ENCODE measurements at places on chromosomes 2 and 18.

DNA sequence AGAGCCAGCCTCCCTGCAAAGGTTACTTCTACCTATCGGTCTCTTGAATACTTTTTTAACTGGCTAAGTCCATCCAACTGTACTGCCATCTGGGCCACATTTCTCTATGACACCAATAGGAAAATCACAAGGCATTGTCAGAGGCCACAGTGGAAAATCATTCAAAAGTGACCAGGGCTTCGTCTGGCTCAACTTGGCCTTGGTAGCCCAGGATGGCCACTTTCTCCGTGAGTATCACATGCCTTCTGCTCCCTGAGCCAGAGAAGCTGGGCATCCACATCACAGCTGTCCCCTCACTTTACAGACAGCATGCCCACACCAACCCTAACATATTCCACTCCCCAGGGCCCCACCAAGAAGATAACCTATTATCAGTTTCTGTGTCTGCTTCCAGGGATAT, 5.8 kb downstream of the CIB4 start:
- no peak for DNase-seq

DNA sequence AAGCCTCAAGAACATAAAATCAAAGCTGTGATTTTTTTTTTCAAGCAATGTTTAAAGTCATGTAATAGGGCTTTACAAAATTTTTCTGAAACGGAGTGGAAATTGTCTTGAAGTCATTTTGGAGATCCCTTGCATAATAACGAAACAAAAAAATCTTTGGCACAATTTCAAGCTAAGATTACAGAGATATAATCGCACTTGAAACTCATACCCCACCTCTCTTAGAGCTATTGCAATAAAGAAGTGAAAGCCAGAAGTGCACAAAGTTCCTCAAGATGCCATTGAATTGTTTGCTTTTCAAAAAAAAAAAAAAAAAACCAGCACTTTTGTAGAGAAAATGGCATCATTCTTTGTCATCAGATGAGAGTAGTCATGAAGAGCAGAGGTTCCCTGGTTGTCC, 152.3 kb downstream of the PAX3 start:
- DNase-seq = no peak

GRCh38 chr2:239871481-239872435, 153.4 kb downstream of the NDUFA10 start:
- no peak for DNase-seq

- no peak for DNase-seq
Measured at GRCh38 chr2:112918256-112918655, 7.3 kb downstream of the IL37 start.

DNA sequence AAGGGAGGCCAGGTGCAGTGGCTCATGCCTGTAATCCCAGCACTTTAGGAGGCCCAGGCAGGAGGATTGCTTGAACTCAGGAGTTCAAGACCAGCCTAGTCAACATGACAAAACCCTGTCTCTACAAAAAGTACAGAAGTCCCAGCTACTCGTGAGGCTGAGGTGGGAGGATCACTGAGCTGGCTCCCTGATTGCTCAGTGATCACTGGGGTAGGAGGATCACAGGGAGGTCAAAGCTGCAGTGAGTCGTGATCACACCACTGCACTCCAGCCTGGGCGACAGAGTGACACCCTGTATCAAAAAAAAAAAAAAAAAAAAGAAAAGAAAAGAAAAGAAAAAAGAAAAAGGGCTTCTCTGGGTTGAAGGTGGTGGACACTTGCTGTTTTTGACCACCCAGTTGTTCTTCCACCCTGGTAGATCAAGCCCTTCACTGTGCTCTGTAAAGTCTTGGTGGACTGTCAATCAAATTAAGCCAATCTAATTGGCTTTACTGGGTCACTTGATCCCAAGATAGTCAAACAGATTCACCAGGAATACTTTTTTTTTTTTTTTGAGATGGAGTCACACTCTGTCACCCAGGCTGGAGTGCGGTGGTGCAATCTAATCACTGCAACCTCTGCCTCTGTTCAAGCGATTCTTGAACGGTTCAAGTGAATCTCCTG, 191.6 kb downstream of the AGPS start:
- DNase-seq = no peak

DNA sequence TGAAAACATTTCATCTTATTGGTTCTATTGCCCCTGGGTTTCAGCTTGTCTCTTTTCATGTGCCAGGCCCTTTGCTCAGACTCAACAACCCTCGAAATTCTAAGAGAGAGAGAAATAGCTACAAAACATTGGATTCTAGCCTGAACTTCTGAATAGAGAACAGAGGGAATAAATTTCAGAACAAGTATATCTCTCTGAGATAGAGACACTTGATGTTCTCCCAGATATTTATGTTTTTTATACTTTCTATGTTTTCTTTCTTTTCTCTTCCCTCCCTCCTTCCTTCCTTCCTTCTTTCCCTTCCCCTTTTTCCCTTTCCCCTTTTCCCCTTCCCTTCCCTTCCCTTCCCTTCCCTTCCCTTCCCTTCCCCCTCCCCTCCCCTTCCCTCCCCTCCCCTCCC, 279.5 kb upstream of the SPRED2 start:
- no peak for DNase-seq

- DNase-seq = no peak
Measured at GRCh38 chr2:18276583-18277075, 283.8 kb downstream of the RDH14 start.

- no peak for DNase-seq
Measured at GRCh38 chr18:74456349-74457042, 612 bp downstream of the DIPK1C start.
